ENCODE measurements at places on chromosomes 11 and 22.

DNA sequence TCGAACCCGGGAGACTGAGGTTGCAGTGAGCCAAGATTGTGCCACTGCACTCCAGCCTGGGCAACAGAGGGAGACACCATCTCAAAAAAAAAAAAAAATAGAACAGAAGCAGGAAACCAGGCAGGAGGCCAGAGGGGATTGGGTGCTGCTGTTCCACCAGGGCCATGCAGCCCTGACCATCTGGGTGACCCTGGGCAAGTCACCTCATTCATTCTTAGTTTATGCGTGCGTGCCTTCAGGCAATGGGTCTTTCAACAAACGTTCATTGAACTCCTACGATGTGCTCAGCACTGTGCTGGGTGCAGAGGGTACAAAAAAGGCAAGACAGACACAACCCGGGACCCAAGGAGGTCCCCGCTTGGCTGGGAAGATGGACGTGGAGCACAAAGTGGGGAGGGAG lies 18.3 kb downstream of the RPL3 start:
- no peak for DNase-seq

DNA sequence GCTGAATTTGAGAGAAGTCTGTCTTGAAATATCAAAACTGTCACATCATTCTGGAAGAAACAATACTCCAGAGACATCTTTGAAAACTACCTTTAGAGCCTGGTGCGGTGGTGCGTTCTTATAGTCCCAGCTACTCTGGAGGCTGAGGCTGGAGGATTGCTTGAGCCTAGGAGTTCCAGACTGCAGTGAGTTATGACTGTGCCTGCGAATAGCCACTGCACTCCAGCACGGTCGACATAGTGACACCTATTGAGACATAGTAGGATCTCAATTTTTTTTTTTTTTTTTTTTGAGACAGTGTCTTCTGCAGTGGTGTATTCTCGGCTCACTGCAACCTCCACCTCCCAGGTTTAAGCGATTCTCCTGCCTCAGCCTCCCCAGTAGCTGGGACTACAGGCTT lies 11.5 kb upstream of the AIFM3 start:
- DNase-seq: no peak

DNA sequence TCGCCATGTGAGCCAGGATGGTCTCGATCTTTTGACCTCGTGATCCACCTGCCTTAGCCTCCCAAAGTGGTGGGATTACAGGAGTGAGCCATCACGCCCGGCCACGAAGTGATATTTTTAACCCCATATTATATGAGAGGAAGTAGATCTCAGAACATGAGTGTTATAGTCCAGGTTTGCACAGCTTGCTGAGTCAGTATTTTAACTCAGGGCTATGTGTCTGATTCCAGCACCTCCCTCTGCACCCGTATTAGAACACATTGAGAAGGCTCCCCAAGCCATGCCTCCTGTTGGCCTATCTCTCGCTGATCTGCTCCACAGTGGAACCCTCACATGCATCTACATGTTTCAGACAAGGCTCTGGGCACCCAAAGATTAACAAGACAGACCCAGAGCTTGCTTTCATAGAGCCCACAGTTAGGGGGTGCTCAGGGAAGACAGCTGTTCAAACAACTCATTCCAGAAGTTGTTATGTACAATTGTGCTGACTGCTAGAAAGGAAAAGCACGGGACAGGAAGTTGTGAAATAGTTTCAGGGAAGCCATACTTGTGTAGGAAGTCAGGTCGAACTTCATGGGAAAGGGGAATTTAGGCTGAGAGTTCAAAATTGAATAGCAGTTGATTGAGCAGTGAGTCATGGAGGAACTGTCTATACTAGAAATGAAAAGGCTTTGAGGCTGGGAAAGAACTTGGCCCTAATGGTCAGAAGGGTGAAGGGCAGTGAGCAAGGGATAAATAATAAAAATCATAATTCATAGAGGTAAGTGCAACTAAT lies 49.3 kb upstream of the CLPB start:
- no peak for DNase-seq

- no peak for DNase-seq
Measured at GRCh38 chr11:6653097-6653496, 2.5 kb downstream of the DCHS1 start.

- no peak for DNase-seq
Measured at GRCh38 chr11:86537541-86538222, 134.7 kb downstream of the ME3 start.

- no peak for DNase-seq
Measured at GRCh38 chr22:27644566-27644965, 157.0 kb downstream of the MN1 start.
